ENCODE measurements at places on chromosomes 4 and X.

DNA sequence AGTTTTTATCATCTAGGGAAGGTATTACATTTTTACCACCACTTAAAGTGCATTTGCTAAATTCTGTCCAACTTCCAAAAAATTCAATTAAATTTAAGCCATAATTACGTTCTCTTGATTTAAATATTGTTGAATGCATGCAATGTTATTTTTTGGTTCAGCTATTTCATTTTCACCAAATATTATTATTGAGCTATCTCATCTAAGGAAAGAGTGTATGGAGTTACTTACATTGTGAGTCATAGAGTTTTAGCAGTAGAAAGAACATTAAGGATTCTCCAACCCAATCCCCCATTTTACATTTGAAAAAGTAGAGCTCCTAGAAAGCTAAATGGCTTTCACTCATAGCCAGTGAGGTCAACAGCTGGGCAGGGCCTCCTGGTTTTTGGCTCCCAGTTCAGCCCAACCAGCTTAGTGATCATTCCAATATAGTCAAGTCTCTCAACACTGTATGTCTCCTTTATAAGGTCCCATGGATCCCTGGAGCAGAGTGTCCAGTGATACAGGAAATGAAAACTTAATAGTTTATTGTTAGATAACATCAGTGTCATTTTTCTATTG lies 60.5 kb downstream of the NDNF start:
- DNase-seq: no peak

GRCh38 chrX:148647651-148648050 lies 147.2 kb downstream of the AFF2 start:
- DNase-seq: no peak

GRCh38 chr4:139786494-139787354 lies 121.1 kb downstream of the MGST2 start:
- no peak for DNase-seq

- no peak for DNase-seq
These were observed 20.0 kb downstream of the TMEM154 start for GRCh38 chr4:152659806-152660205.

DNA sequence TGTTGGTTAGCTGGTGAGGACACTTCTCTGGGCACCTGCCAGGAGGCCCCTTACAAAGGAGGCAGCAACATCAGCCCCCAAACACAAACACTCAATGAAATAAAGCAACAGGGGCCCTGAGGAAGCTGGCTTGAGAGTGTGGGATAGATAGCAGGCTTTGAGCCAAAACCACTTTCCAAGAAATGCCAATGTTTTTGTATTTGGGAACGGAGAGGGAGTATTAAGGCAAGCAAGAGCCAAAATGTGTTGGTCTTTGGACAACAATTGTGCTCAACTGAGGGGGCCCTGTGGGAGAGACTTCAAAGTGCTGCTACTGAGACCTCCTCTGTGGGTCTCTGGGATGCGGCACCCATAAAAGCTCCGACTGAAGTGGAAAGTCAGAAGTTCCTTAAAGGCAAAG lies 41.0 kb downstream of the RAI2 start:
- no peak for DNase-seq

GRCh38 chr4:83062739-83063138 lies 27.8 kb downstream of the COPS4 start:
- DNase-seq: no peak

GRCh38 chr4:83281307-83281706 lies 3.3 kb downstream of the COQ2 start:
- no peak for DNase-seq

DNA sequence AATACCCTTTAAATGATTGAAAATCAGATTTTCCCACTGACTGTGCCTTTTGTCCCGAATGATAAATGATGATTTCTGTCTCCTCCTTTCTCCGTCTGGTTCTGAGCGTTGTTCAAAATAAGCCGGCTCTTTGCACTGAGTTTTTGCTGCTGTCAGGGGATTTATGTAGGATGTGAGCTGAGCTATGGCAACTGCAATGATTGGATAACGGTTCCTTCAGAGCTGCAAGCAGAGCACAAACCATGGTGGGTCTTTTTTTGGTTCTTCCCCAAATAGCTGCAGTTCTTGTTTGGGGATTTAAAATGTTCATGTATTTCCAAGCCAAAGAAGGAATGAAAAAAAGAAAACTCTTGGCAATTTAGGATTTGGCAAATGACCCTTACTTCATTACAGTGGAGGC lies 124.5 kb upstream of the CASK start:
- DNase-seq: no peak

DNA sequence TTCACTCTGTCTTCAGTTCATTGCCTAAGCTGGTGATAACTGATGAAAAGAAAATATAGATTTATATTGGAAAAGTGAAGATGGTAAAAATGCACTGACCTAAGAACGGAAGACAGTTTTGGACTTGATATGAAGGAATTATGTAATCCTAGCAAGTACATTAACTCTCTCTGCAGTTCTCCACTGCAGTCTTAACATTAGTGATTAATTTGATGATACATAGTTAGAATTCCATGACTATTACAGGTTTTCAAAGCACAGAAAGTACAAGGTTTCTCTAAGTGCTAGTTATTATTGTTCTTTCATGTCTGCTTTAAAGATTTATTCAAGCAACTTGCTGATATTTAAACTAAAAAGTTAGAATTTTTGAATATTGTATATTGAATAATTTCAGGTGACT lies 1591.7 kb upstream of the ADGRL3 start:
- no peak for DNase-seq

- no peak for DNase-seq
These were observed 42.3 kb downstream of the CCNG2 start for GRCh38 chr4:77199276-77199675.

- no peak for DNase-seq
These were observed 825.4 kb downstream of the PCDH18 start for GRCh38 chr4:136706942-136707341.

DNA sequence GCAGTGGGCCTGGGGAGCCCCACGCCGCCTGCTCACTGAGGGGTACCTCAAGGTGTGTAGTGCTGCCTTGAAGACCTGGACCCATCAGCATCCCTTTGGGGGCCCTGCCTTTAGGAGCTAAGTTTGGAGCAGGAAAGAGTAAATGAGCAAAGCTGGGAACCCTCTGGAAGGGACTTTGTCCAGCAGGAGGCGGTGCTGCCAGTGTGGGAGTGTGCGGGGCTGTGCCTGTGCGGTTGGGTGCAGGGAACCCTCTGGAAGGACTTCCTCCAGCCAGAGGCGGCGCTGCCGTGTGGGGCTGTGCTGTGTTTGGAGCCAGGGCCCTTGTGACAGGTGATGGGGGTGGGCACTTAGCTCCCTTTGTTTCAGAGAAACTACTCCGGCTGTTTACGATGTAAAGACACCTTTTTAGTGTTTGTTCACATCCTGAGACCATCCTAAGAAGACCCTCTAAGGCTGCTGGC lies 25.8 kb downstream of the RGS12 start:
- no peak for DNase-seq

DNA sequence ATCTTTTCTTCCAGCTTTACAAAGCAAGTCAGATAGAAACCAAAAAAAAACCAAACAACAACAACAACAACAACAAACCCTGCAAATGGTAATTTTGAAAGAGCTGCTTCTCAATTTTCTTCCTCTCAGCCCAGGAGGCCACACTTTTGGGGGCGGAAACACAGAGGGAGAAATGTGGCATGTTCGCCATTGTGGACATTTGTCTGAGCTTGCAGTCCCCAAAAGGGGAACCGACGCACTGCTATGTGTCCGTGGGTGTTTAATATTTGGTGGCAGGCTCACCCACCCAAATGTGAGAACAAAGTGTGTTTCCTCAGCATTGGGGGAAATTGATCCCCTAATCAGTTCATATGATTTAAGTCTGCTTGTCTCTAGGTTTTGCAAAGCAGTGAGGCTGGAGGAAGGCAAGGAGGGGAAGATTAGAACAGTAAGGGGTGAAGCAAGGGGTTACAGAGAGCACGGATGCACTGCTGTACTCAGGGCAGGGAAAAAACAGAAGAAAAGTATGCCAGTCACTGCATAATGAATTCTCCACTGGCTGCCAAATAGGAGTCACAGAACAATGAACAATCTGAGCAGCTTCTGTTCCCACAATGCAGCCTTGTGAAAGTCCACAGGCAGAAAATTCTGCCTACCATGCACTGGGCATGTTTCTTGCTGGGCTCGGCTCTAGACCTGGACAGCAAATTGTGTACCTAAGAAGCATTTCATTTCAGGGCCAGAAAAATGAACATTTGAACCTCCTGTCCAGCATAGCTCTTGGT lies 74.7 kb upstream of the GPM6B start:
- DNase-seq: no peak
